Activated CD4-positive, alpha-beta memory T cell treated with anti-CD3 and anti-CD28 coated beads, Interleukin-2, amount 10 ng/mL, durations not matched to agents 7 days and 5 days (primary cell): ENCODE measurements at places on chromosomes 16 and 17. TPM values are rescaled to one million over a fixed set of nuclear protein-coding genes. Genes with fewer than 3 reads are reported as not detected.
A peak's percentile ranks its signal among the peaks of the same experiment; 100 is the strongest.

The SCN4A gene
- 0.08 TPM for total RNA-seq

The MARCHF10 gene
- total RNA-seq, result not detected

The TMC8 gene
- total RNA-seq, result 316 TPM

The TPSB2 gene
- total RNA-seq, result not detected

The CNP gene
- 91.0 TPM for total RNA-seq

The TBC1D3I gene
- total RNA-seq, result 0.76 TPM

The MYO15A gene
- total RNA-seq, result 0.60 TPM

The CACNA1G gene
- not detected for total RNA-seq

The TBC1D3 gene
- total RNA-seq, result not detected

The C1QTNF8 gene
- total RNA-seq, result not detected

The NT5C3B gene
- 19.0 TPM for total RNA-seq

The C17orf107 gene
- 0.98 TPM for total RNA-seq

The RCVRN gene
- total RNA-seq, result not detected

The SEZ6L2 gene
- 0.13 TPM for total RNA-seq

DNA sequence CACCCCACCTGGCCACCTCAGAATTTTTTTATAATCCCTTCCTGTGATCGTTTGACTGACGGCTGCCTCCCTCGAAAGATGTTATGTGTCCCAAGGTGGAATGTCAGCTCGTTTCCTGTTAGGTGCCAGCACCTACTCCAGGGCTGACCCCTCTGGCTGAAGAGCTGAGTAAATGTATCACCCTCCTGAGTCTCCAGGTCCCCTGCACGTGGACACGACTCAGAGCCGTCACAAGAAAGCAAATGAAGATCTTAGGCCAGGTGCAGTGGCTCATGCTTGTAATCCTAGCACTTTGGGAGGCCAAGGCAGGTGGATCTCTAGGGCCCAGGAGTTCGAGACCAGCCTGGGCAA is 273.2 kb downstream of the C16orf95 start:
- no peak for DNase-seq

DNA sequence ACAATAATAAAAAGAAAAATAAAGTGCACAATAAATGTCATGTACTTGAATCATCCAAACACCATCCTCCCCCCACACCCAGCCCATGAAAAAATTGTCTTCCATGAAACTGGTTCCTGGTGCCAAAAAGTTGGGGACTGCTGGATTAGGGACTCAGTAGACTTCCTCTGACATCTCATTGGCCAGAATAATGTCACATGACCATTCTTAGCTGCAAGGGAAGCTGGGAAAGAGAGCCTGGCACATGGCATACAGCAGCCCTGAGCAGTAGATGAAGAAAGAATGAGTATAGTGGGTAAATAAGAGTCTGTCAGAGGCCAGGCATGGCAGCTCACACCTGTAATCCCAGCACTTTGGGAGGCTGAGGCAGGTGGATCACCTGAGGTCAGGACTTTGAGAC is 12.5 kb downstream of the ITPRIPL2 start:
- no peak for DNase-seq

DNA sequence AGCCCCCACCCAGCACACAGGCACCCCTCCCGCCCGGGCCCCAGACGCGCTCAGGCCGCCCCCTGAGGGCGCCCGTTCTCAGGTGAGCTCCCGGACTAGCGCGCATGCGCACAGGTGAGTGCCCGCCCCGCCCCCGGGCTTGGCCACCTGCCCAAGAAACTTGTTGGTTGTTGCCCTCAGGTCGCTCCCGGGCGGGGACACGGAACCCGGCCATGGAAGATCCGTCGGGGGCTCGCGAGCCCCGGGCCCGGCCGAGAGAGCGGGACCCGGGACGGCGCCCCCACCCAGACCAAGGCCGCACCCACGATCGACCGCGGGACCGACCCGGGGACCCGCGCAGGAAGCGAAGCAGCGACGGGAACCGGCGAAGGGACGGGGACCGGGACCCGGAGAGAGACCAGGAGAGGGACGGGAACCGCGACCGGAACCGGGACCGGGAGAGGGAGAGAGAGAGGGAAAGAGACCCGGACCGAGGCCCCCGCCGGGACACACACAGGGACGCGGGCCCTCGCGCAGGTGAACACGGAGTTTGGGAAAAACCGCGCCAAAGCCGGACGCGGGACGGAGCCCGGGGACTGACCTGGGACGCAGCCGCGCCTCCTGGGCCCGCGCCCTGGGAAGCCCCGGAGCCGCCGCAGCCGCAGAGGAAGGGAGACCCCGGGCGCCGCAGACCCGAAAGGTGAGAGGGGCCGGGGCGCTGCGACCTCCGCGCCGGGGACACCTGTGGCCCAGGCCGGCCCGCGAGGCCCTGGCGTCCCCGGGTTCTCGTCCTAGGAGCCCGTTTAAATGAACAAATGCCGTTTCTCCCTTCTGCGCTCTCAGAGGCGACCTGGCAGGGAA is at the start of gene MARVELD3:
Gene MARVELD3 (plus strand): TSS at position 167 of the 840 bp plus-strand sequence. CDS start 46 bp downstream, at position 213.
- peak; percentile 23 for DNase-seq

GRCh38 chr17:50169881-50170459 is 4.2 kb downstream of the SGCA start:
- DNase-seq, result no peak

- DNase-seq, result no peak
These were observed 272.2 kb downstream of the CDH8 start for GRCh38 chr16:61763991-61764390.

GRCh38 chr16:11093572-11094074 is 149.3 kb downstream of the CLEC16A start:
- no peak for DNase-seq

GRCh38 chr16:8107296-8107695 is 483.0 kb downstream of the TMEM114 start:
- no peak for DNase-seq

- no peak for DNase-seq
These were observed 117.7 kb upstream of the ELAC2 start for GRCh38 chr17:13135506-13135905.

DNA sequence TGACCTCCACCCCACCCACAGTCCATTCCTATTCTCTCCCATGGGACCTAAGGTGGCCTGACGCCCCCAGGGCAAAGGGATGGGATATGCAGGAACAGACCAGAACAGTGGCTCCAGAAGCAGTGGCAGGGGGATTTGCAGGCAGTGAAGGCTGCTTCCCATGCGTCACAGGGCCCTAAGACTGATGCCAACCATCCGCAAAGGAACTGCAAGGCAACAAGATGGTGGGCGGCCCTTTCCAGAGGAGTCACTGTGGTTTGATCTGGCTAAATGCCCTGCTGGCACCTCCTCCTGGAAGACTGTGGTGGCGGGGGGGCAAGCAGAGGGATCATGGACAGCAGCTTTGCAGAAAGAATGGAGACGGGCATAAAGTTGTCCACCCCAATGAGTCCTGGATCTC is 4.4 kb upstream of the SLC39A11 start:
- DNase-seq, result no peak

- peak; percentile 29 for DNase-seq
These were observed 917 bp downstream of the YWHAE start for GRCh38 chr17:1398931-1399678.

DNA sequence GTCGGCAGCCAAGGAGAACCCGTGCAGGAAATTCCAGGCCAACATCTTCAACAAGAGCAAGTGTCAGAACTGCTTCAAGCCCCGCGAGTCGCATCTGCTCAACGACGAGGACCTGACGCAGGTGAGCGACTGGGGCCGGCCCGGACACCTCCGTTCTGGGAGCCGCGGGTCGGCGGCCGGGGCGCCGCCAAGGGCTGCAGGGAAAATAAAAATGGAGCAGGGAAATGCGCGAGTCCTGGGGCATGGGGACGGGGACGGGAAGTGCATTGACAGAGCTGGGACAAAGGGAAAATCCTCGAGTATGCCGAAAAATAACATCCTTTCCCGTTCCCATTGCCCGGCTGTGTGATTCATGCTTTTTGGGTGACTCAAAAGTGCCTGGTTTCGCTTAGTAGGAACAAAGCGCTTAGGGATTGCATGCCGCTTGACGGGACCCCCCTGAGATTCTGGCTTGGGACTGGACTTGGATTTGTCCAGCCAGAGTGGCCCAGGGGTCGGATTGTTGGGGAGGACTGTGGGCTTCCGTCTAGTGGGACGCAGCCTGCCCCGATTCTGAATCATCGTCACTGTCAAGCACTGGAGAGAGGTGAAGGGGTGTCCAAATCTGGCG is 699 bp downstream of the MPRIP start:
- DNase-seq, result peak; percentile 26

- no peak for DNase-seq
These were observed 9.3 kb downstream of the CHD9NB start for GRCh38 chr16:53043428-53043831.

DNA sequence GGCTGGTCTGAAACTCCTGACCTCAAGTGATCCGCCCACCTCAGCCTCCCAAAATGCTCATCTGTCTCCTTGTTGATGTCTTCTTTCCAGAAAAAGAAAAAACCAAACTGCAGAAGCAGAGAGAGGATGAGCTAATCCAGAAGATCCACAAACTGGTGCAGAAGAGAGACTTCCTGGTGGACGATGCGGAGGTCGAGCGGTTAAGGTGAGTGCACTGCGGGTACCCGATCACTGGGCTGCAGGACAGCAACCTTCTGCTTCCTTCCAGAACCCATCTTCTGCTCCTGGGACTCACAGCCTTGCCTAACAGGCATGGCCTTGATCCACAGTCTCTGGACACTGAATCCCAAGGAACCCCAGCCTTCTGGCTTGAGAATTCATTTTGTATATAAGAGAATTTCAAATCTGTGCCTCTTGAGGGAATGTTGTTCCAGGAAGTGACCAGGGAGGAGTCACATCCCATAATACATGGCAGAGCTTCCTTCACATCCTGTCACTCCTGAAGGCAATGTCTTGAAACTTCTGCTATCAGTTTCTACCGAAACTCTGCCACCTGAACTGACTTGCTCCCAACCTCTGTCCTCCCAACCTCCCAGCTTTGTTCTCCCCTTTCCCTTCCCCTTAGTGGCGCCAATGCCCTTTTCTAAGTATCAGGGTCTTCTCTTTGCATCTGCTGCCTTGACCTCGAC is 61.7 kb downstream of the MARF1 start:
- DNase-seq, result no peak

GRCh38 chr17:42009170-42009569 is 8.1 kb downstream of the DNAJC7 start:
- DNase-seq, result no peak

DNA sequence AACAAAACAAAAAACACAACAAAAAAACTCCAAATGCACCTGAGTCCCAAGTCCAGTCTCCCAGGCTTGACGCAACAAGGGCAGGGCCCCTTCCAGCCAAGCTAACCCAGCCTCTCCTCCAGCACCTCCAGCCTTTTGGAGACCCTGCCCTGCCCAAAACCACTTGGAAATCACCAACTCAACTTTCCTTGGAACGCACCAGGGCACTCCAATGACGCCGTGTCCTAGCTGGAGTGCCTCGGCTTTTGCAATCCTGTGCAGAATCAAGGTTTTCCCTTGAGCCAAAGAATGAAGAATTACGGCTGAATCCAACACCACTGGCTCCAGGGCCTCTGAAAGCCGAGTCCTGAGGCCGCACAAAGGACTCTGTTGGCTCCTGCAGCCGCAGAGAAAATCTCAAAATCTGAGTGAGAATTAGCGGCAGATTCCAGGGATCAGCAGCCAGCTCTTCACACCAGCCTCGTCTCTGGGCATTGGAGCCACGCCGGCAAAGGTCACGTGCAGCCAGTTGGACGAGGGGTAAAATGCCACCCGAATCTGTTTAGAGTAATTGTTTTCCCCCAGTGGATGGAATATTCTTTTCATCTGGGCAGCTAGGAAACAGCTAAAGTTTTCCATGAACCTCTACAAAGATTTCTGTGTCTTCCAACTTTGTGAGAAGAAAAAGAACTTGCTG is 9.7 kb upstream of the BAIAP2 start:
- DNase-seq, result no peak

GRCh38 chr16:82037666-82038065 is 2.6 kb downstream of the HSD17B2 start:
- DNase-seq, result no peak

- DNase-seq, result no peak
These were observed 34.7 kb downstream of the MRTFB start for GRCh38 chr16:14105760-14106375.

GRCh38 chr16:48131201-48131935 is 24.4 kb downstream of the ABCC12 start:
- DNase-seq, result no peak

GRCh38 chr16:89122322-89122851 is 28.7 kb downstream of the ACSF3 start:
- peak; percentile 35 for DNase-seq

- peak; percentile 72 for DNase-seq
These were observed 121.5 kb downstream of the STXBP4 start for GRCh38 chr17:55090079-55090492.

DNA sequence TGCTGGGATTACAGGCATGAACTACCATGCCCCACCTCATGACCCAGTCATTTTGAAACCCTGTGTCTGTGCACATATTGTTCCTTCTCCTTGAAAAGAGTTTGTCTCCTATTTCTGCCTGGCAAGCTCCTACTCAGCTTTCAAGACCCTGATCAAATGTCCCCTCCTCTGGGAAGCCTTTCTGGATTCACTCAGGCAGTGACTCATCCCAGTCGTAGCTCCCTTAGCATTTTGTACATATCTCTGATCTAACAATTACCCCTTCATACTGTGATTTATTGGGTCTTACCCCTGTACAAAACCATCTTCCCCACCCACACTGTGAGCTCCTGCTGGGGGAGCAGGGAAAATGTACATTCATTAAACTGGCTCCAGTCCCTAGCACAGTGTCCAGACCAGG is 18.1 kb upstream of the ABCC12 start:
- DNase-seq, result no peak

DNA sequence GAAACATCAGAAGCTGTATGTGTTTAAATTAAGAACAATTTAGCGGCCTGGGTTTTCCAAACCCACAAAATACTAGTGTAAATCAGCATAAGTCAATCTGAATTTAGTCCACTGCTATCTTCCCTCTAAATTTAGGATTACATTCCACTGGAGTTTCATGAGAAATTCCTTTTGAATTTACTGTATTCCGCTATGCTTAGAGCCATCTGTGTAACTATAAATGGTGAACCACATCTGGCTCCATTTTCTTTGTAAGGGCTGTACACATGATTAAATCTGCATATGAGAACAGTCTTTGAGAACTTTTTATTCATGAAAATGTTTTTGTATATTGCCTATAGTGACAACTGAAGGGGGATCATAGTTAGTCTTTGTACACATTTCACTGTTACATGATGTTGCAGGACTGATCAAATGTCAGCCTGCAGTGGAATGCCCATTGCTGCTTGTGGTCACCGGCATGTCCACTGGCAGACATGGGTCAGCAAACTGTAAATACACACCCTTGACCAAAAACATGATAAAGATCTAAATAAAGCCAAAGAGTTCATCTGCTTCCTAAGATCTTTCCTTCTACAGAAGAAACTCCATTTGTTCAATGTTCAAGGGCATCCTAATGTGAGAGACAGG is 36.8 kb downstream of the RPGRIP1L start:
- DNase-seq, result no peak

GRCh38 chr16:75258807-75259141 is 7.3 kb upstream of the BCAR1 start:
- DNase-seq, result no peak

- no peak for DNase-seq
These were observed 9.6 kb downstream of the MARVELD3 start for GRCh38 chr16:71635632-71636031.

DNA sequence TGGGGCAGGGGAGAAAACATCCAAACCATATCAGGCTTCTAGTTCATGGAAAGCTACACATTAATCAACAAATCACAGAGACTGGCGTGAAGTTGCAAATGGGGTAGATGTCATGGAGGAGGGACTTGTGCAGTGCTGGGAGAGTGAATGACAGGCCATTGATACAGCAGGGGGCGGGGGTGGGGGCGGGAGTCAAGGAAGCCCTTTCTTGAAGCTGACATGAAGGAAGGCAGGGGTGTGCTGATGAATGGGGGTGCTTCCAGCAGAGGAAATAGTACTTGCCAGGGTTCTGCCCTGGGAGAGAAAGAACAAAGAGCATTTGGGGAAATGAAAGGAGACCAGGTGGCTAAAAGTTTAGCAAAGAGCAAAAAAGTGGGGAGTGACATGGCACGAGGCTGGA is 269.9 kb downstream of the SHISA9 start:
- no peak for DNase-seq
